Activated CD4-positive, alpha-beta T cell treated with anti-CD3 and anti-CD28 coated beads, Interleukin-2, amount 50 U/mL, for 16 hours (primary cell): ENCODE measurements at places on chromosomes 2 and 18.

GRCh38 chr2:134122610-134123009 lies 131.3 kb upstream of the MGAT5 start:
- DNase-seq: no peak

DNA sequence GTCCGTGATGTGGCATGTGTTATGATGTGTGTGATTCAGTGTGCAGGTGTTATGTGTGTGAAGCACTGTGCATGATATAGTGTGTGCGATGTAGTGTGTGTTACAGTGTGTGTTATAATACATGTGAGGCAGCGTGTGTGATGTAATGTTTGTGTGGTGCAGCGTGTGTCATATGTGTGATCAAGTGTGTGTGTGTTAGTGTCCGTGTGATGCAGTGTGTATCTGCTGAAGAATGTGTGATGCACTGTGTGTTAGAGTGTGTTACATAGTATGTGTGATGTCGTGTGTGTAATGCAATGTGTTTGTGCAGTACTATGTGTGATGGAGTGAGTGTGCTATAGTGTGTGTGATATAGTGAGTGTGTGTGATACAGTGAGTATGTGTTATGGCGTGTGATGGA lies 182.8 kb upstream of the SOX11 start:
- DNase-seq: no peak

DNA sequence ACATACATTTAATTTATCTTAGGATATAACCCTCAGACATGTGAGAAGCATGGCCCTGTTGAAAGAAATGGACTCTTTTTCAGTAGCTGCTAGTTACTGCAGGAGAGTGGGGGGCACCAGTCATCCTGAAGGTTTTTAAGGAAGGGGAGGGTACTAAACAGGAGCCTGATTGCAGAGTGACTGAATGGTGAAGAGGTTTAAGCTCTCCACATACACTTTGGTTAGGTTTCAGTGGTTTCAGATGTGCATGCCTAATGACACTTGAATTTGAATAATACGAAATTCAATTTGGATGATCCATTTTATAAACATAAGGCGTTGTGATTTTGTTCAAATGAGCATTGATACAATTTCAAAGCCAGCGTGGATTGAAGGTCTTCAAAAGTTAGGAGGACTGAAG lies 10.9 kb upstream of the FAM237A start:
- DNase-seq: no peak

DNA sequence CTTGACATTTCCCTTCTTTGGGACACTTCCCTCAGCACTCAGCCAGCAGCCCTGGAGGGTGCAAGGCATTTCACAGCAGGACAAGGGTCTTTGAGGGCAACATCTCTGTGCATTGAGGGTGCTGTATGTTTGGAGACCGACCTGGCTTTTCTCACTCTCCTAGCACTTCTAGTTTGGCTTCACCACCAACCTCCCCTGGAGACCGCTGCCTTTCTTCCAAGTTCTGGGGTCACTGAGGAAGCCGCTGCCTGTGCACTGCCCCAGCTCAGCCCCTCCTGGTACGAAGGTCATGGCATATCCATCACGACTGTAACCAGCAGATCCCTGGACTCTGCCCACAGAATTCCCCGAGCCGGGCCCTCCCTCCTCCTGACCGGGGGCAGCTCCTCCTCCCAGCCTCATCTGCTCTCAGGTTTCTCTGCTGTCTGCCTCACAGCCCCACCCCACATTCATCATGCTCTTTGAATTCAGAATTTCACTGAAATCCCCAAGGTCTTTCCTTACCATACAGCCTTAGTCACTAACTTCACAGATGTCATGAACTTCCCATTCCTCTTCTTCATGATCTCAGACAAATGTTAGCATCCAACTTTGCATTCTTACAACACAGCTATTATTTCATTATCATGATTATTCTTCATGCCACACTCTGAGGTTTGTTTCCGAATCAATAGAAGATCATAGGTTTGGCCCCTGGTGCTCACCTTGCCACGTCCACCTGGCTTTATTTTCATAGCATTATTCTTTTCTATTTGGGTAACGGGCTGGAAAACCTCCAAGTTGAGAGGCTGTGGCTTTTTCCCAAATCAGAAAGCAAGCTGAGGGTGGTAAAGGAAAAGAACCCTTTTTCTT lies 113.0 kb upstream of the COPS8 start:
- no peak for DNase-seq

GRCh38 chr18:26227051-26227670 lies 916 bp downstream of the TAF4B start:
- DNase-seq: no peak
